ENCODE measurements at places on chromosomes 12 and 14.

GRCh38 chr14:96806836-96807235 lies 9.7 kb downstream of the VRK1 start:
- DNase-seq, result no peak

DNA sequence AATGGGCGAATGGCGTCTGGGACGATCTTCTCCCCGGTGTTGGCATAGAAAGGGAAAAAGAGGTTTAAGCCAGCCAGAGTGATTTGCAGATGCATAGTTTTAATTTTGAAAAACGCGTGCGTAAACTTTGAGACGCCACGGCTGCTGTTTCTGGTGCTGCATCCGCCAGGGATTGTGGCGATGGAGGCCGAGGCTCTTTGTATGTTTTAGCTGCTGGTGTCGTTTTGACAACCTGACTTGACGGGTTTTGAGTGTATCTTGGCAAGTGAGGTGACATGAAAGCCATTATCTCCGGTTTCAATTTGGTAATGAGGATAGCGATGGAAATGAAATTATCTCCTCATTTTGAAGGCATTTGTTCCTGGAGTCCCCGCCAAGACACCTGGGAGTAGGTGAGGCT lies 1.6 kb downstream of the PTGDR start:
- no peak for DNase-seq

GRCh38 chr12:96054244-96054610 lies 18.8 kb upstream of the LTA4H start:
- DNase-seq, result no peak

DNA sequence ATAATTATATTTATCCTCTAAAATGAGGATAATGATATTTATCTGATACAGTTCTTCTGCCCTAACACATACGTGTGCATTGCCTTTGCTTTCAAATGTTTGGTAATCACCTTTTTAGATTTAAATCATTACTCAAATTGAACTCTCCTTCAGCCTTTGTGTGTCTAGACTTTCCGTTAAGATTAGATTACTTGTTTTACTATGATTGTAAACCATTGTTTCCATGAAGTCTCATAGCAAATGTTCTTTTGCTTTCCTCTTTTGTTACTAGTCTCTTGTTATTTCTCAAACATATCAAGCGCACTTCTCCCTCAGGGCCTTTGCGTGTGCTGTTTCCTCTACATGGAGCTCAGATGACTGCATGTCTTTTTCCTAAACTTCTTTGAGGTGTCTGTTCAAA lies 63.7 kb downstream of the ETV6 start:
- no peak for DNase-seq

DNA sequence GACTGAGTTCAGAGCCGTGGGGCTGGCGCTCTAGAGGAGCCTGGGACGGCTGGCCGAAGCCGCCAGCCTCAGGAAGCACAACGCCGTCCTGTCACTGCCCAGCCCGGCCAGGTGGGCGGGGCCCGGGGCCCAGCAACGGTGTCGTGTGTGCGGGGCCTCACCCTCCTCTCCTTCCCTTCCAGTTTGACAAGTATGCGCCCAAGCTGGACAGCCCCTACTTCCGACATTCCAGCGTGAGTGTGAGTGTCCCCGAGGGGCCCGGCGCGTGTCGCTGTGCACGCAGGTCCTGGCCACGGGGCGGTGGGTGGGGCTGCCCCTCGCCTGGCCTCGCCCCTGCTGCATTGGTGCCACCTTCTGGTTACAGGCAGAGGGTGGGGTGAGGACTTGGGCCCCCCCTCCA lies 38.3 kb downstream of the LRCOL1 start:
- no peak for DNase-seq

GRCh38 chr12:89280833-89281538 lies 71.3 kb downstream of the DUSP6 start:
- no peak for DNase-seq

DNA sequence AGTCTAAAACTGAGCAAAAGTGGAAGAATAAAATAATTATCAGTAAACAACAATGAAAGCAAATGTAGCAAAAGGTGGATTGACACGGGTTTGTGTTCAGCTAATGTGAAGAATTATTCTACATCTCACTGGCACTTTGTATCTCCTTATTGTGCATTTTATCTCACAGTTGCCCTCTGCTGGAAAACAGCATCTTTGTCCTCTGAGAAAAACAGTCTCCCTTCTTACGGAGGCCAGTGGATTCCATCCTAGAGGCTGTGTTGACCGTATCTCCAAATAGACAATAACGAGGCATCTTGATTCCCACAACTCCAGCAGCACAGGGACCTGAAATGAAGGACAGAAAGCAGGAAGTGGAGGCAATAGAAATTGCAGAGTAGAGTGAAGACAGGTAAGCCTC lies 51.3 kb upstream of the PLBD1 start:
- peak; percentile 36 for DNase-seq

DNA sequence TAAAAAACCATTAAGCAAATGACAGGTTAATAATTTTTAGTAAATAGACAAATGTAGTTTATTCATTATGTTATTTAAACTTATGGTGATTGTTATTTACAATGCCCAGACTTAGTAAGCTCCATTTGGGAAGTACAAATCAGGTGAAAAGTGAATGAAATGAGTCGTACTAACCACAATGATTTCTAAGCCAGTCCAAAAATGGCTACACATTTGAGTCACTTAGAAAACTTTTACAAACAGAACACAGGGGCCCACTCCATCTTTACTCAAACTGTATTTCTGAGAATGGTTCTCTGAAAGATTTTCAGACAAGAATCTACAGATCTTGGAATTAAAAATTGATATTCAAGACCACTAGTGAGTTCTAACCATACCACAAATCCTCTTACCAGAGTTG lies 653.3 kb upstream of the MIS18BP1 start:
- DNase-seq, result peak; percentile 81

DNA sequence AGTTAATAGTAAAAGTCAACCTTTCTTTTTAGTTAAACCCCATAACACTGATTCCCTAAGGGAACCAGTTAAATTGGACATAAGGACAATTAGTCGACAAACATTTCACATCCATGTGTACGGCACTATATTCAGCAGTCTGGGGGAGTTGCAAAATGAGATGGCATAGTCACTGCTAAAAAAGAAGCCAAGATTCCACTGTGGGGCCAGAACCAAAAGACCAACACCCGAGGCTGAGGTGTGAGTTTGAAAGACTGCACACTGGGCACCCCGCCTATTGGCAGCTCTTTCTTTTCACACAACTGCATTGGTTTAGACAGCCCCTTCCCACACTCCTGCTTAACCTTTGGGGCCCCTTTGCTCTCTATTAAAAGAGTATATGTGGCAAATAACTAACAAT lies 16.7 kb downstream of the SETD3 start:
- no peak for DNase-seq

DNA sequence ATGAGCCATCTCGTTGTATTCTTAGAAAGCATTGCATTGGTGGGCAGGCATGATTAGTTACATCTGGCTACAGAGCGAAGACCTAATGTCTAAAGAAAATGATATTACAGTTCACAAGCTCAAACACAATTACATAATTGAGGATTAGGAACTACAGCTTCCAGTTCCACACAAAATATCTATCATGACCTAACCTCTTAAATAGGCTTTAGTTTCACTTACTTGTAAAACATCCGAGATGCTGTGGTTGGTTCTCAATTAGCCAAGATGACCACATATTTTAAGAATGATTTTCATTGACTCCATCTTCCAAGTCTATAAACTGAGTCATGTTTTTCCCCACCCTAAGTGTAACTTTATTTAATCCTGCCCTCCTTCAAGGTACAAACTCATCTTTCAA lies 69.5 kb downstream of the LRIG3 start:
- no peak for DNase-seq

GRCh38 chr12:104671409-104672095 lies 214.8 kb downstream of the CHST11 start:
- peak; percentile 99 for DNase-seq

GRCh38 chr12:26736563-26737486 lies 96.2 kb downstream of the ITPR2 start:
- DNase-seq, result peak; percentile 40

GRCh38 chr14:67493092-67493717 lies 4.7 kb upstream of the TMEM229B start:
- no peak for DNase-seq

DNA sequence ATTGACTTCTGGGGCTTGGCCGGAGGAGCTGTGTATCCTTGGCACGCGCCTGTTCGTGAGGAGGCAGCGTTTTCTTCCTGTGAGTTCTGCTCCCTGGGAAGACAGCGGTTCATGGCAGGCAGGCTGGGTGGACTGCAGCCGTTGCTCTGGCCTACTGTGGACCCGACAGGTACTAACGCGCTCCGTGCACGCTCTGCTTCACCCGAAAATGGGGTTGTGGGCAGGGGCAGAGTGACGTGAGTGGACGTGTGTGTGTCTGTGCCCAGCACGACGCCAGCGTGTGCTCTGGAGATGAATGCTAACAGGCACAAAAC lies 179.1 kb downstream of the KIF26A start:
- DNase-seq, result no peak

GRCh38 chr14:101446387-101446969 lies 114.8 kb upstream of the DIO3 start:
- DNase-seq, result no peak

DNA sequence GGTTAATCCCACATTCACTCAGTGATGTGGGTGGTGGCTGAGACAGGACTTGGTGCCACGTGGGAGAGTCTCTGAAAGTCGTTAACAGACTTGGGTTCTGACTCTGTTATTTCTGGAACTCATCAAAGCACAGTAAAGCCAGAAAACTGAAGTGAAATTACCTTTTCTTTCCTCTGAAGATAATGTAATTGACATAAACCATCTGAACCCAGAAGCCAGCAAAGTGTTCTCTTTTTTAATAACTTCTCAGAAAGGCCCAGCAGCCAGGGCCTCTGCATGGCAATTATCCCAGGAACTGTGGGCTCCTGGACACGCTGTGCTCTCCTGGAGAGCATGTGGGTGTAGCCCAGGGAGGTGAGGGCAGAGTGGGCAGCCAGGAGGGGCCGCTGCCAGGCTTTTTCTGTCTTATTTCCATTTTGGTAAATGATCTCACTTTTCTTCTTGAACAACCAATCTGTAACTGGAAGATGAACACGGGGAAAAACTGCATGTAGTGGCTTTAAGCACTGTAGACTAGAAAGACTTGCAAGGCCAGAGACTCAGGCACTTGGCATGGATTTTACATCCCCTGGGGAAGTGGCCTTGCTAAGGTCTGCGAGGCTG lies 444.1 kb upstream of the TMEM132C start:
- DNase-seq, result no peak

GRCh38 chr14:32468955-32469354 lies 139.9 kb downstream of the AKAP6 start:
- DNase-seq, result peak; percentile 95

GRCh38 chr12:12909995-12910420 lies 18.6 kb downstream of the GPRC5A start:
- no peak for DNase-seq

GRCh38 chr14:50924843-50925242 lies 19.4 kb downstream of the PYGL start:
- no peak for DNase-seq

GRCh38 chr14:39303115-39303514 lies 69.4 kb downstream of the MIA2 start:
- DNase-seq, result no peak

DNA sequence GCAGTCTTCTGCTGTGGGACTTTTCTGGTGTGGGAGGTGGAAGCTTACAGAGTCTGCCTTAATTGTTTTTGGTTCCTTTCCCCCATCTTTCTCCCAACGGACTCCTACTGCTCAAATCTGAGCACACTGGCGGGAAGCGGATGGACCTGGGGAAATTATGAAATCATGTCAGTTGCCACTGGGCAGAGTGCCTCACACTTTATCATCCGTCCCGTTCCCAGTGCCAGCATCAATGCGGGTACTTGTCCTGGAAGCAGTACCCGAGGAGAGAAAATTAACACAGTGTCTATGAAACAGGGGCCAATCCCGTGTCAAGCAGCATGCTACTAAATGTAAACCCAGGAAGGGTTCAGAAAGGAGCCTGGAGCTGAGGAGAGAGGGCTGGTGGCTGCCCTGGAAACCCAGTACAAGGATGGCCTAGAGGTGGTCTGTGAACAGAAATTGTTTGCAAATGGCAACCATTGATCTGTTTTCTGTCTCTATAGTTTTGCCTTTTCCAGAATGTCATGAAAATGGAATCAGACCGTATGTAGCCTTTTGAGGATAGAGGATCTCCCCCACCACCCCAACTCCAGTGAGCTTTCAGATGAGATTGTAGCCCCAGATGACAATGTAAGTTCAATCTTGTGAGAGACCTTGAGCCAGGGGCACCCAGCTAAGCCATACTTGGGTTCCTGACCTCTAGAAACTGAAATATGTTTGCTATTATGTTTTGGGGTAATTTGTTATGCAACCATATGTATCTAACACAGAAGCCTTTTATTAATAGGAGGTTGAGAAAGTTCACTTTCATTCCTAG lies 908 bp upstream of the CDKL1 start:
- no peak for DNase-seq

DNA sequence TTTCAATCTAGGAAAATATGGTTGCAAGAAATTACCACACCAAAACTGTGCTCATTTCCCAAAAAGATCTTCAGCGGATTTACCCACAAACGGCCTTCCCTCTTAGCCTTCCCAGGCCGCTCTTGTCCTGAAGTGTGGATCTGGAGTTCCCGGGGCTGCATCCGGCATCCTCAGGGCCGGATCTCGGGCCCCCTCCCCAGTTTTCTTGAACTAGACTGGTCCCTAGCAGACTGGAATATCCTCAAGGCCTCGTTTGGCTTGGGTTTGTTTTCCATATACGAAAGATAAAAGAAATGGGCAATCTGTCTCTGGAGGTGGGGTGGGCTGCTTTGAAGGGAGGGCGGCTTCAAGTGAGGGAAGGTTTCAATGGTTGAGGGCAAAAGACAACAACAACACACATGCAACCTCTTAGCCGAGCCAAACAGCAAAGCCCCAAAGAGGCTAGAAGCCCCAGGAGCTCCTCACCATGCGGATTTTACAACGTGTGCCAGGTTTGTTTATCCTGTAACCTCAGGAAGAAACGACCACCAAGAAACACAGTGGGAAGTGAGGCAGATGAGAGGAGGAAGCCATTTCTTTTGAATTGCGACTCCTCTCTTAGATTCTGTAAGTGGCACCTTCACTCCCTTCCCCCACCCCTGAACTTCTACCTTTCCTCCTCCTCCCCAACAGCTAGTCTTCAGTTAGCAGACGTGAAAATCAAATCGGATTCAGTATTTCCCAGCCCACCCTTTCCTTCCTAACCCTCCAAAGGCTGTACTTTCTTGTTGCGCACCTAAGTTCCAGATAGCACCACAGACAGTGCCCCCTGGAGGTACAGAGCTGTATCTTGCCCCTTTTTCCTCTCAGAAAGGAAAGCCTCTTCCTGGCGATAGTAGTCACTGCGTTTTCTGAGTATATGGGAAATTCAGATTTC lies 2.6 kb downstream of the MYF6 start:
- peak; percentile 32 for DNase-seq

- DNase-seq, result no peak
Measured at GRCh38 chr14:86243158-86243557, 713.2 kb downstream of the FLRT2 start.

DNA sequence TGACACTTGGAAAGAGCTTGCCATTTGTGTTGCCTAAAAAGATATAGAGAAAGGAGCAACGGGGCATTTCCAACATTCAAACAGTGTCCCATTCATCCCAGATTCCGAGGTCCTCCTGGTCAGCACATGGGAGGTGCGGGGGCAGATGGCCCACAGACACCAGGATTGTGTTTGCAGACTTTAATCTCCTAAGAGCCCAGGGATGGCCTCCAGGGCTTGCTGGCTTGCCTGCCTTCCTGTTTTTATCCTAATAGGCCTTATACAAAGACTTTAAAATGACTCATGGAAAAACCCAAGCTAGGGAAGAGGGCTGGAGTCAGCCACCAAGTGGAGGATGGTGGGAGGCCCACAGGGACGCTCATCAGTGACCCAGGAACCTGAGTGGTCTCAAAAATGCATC lies 21.5 kb upstream of the FAM181A start:
- no peak for DNase-seq

GRCh38 chr14:99518441-99519346 lies 37.5 kb downstream of the CCNK start:
- DNase-seq, result peak; percentile 18

GRCh38 chr12:4045786-4046494 lies 172.7 kb upstream of the PARP11 start:
- no peak for DNase-seq

All from renal cortical epithelial cell (primary cell).